ENCODE measurements at places on chromosomes 4 and X.

DNA sequence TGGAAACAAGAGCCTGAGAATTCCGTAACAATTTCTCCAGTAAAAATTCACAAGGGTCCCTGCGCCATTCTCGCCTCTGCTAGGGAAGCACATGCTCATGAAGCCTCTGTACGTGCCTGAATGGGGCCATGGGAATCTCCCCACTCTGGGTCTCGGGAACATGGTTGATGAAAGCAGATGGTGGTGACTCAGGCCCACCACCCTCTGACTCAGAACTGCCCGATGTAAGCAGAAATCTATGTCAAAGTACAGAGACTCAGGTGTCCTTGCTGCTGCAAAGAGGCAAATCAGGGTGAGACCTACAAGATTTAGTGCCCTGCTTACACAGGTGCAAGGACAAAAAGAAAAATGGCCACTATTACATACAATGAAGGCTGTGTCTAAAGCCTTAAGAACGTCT lies 65.0 kb downstream of the SCD5 start:
- DNase-seq: no peak

DNA sequence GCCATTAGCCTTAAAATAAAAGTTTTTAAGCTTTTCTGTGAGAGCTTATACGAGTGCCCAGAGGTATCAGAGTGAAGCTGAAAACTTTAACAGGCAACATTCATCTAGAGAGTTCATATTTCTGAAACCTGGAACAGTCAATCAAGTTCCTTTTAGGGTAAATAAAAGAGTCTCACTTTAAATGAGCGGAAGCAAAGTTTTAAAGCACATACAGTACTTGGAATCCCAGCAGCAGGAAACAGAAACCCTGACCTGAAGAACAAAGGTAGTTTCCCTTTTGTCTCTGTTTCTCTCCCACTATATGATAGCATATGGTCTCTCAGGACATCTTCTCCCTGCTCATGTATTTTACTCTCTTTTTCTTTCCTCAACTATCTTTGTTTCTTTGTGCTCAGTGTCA lies 153.0 kb downstream of the ASB9 start:
- no peak for DNase-seq

DNA sequence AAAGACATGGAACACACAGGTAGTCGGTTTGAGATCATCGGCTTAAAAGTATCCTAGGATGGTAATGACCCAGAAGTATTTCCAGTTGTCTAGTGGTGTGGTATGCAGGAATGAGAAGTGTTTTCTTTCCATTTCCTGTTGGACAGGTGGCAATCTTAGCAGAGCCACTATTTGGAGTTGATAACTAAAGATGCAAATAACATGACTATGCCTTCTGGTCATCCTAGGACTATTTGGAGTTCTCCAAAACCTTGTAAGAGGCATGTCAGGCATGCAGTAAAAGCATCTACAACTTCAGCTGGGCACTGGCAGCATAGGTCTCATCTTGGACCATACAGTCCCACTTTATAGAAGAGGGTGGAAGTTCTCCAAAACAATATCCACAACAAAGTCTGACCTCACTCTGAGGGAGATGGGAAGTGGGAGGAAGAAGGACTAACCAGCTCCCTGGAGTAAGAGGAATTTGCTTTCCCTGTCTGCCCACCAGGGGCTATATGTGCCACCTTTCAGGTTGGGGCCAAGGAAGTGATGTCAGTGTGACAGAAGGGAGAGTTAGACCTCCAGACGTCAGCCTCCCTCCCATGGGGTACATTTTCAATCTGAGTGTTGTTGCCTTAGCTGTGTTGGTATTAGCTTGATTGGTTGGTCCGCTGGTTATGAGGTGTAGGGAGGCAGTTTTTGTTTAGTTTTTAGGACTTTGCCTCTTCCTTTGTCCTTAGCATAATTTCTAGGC lies 101.2 kb upstream of the MYOZ2 start:
- DNase-seq: no peak

- DNase-seq: no peak
These were observed 131.3 kb downstream of the NSUN7 start for GRCh38 chr4:40881096-40881495.

DNA sequence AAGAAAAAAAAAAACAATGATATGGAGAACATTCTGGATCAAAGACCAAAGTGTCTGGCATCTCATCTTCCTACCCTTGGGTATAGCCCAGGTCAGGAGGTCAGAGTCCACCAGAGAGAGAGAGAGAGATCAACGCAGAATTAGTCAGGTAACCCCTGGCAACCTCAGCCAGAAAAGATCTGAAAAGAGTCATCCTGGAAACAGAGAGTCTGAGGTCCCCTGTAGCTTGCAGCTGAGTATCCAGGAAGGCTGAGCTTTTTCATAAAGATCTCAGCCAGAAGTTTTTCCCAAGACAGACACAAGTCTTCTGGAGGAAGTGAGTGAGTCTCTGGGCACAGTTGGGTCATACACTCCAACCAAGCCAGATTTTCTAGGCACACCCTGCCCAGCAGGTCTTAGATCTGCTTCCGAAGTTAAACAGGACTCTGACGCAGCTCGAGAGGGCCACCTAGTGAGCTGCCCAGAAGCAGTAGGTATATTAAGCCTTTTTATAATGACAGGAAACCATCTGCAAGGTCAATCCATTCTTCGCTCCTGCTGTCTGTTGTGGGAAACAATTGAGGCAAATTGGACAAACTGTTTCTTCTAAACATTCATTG lies 35.7 kb downstream of the ACE2 start:
- no peak for DNase-seq

DNA sequence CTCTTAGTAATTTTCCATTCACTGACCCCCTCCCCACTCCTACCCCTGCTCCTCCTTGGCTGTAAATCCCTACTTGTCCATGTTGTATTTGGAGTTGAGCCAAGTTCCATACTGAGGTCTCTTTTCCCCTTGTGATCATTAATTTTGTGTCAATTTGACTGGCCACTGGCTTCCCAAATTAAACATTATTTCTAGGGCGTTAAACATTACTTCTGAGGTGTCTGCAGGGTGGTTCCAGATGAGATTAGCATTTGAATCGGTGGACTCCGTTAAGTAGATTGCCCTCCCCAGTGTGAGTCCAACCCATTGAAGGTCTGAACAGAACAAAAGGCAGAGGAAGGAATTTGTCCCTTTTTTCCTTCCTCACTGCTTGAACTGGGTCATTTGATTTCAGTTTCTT lies 25.7 kb downstream of the SLC39A8 start:
- DNase-seq: no peak

DNA sequence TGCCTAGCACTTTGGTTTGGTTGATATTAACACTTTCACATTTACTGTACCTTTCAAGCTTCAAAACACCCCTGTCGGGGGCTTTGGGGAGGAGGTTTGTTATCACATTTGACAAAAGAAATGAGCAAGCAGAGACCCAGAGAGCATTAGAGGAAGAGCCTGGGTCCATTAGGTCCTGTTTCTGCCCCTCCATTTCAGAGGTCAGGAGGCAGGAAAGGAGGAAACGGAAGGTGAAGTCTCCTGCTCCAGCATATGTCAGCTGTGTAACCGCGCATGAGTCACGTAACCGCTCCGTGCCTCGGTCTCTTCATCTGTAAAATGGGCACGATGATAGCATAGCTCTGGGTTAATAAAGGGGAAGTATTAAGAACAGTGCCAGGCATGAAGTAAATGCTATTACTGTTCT lies 201.9 kb upstream of the BCOR start:
- no peak for DNase-seq

DNA sequence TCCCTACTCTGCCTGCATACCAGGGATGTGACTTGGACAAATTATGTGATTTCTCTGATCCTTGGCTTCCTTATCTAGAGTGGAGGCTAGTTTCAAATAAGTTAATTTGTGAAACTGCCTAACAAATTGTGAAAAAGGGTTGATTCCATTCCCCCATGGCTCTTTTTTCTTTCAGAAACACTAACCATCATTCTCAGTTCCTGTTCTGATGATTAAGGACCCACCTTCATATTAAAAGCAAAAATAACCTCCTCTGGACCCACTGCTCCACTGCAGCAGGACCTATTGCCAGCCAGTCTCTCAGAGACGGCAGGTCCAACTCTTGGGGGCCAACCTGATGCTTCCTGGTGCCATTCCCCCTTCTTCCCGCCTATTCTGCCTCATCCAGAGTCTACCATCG lies 4.5 kb upstream of the ANXA5 start:
- DNase-seq: no peak

DNA sequence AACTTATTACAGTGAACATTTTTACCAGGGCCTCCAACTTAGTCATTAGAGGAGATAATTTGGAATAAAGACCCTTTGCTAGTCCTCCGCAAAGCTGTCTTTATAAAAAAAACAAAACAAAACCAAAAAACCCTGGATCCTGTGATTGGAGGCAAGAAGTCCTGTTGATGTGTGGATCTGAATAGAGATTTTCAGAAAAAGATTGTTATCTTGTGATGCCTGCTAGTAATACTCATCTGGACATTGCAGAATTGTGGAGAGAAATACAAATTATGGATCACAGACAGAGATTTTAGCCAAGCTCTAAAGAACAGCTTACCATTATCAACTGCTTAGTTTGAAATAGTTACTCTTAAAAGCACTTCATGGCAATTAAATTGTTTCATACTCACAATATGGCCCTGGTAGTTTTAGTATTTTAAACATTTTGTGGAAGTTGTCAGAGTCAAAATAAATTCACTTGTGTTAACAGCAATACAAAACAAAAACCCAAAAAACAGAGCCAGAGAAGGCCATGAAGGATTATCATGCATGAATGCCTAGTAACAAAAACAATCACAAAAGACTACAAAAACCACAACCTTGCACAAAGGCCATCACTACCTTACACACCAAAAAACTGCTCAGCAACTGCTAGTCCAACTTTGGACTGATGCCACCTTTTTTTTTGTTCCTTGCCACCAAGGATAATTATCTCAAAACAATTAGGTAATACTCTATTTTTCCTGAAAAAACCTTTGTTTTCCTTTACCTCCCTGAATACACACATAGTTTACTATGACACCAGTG lies 514.5 kb upstream of the SLIT2 start:
- DNase-seq: no peak

DNA sequence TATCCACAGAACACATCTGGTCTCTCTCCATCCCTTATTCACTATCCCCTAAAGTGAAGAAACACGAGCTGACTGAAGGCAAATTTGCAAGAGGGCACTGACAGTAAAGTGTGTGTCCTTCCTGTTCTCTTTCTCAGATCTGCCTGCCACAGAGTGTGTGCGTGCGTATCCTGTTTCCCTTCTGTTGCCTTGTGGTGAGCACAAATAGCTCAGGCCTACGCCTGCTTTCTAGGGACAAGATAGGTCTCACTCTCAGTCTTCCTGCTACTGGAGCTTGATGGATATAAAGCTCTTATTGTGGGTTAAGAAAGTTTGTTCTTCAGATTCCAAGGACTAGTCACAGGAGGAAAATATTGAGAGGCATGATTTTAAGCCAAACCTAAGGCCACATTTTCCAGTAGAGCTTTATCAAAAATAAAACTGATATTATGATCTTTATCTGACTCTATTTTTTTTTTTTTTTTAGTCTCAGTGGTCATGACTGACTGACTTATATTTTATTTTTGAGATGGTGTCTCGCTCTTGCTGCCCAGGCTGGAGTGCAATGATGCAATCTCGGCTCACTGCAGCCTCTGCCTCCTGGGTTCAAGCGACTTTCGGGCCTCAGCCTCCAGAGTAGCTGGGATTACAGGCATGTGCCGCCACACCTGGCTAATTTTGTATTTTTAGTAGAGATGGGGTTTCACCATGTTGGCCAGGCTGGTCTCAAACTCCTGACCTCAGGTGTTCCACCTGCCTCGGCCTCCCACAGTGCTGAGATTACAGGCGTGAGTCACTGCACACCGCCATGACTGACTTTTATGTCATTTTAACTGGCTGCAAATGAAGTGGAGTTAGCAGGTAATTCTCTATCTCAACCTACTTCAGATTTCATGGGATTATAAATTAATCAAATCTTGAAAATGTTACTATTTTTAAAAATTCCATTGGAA lies 140.3 kb upstream of the SH3RF1 start:
- DNase-seq: peak; percentile 11

- DNase-seq: no peak
These were observed 106.4 kb upstream of the SCOC start for GRCh38 chr4:140266958-140267568.

- DNase-seq: no peak
These were observed 213.6 kb upstream of the VEGFC start for GRCh38 chr4:177006331-177006730.

DNA sequence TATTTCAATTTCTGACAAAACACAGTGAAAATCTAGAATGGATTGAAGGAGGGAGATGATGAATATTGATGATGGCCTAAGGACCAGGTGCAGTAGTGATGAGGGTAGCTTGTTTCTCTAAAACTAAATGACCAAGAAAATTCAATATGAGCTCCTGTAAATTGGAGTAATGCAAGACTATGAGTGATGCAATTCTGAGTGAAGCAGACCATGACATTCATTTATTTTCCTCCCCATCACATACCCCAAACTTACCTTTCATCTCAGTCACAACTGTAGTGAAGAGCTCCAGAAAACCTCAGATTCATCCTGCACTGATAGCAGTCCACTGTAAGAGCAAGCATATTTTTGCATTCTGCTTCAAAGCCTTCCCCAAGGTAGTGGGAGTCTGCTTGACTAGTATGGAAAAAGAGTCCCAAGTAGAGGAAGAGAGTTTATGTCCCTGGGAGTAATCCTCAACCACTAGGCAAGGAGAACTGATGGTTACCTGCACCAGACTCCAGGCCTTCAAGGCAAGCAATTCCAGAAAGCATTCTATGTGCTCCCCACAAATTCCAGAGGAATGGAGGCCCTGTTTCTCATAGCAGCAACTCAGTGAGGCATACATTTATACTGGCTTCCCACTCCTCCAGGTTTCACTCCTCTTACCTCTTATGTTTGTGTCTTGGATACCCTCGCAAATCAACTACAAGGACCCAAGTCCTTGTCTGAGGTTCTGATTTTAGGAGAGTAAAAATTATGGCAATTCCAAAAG lies 47.2 kb downstream of the CXCL1 start:
- DNase-seq: no peak

GRCh38 chr4:142846108-142846728 lies at the start of gene INPP4B:
Gene INPP4B, minus strand, starts transcription at chr4:142846301.
- peak; percentile 0 for DNase-seq

DNA sequence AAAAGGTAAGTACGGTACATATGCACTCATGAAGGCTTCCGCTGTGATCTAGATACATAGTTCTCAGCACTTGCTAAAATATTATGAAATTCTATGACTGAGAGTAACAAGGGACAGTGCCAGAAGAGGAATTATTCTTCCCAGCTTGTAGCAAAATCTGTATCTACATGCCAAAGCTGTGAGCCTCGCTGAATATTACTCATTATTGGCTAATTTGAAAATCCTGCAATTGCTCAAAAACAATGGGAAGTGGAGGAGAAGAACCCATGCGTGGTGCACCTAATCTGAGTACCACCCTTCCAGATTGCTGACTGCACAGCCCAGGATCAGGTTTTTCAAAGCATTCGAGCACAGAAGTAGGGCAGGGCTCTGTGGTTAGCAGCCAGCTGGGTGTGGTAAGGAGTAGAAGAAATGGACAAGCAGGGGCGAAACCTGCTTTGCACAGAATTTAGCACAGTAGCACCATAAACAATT lies 17.4 kb upstream of the PDCL2 start:
- DNase-seq: no peak

- no peak for DNase-seq
These were observed 49.5 kb downstream of the HS6ST2 start for GRCh38 chrX:132908891-132909290.

GRCh38 chrX:19549838-19550237 lies 34.5 kb upstream of the MAP3K15 start:
- no peak for DNase-seq

- no peak for DNase-seq
These were observed 28.2 kb downstream of the SH3TC1 start for GRCh38 chr4:8227201-8227770.

- peak; percentile 13 for DNase-seq
These were observed 34.2 kb downstream of the FAM193A start for GRCh38 chr4:2570551-2571222.

All from effector CD8-positive, alpha-beta T cell (primary cell).